ENCODE measurements at places on chromosomes 13 and 19.

DNA sequence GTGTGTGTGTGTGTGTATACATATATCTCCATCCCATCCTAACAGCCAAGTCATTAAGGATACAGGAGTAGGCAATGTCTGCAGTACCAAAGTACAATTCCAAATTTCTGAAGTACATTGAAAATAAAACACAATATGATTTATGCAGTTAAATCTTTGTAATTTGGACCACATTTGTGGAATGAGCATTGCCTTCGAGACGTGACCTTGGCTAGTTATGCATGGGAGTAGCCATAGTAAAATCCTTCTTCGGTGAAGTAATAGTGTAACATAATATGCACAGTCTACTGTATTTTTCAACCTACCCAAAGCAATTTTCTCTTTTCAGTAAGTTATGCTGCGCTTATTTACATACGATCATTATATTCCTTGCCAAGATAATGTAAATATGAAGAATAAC lies 665.7 kb upstream of the GPC6 start:
- no peaks in the 10 kb centered on the region for H3K27me3 ChIP-seq
- no peaks in the 10 kb centered on the region for H3K36me3 ChIP-seq
- H3K4me3 ChIP-seq: no peak overlapping the region
- no peak overlapping the region for H3K27ac ChIP-seq
- no peak for DNase-seq

GRCh38 chr19:47661611-47662010 lies 51.6 kb upstream of the EHD2 start:
- no peak for DNase-seq
- no peaks in the 10 kb centered on the region for H3K27me3 ChIP-seq
- peaks cover 9% of the 10 kb centered on the region for H3K36me3 ChIP-seq
- H3K4me3 ChIP-seq: no peak overlapping the region
- peak overlapping the region; percentile 73 for H3K27ac ChIP-seq

GRCh38 chr13:97255515-97256021 lies 33.4 kb downstream of the MBNL2 start:
- peaks cover 30% of the 10 kb centered on the region for H3K4me1 ChIP-seq
- DNase-seq: no peak
- H3K36me3 ChIP-seq: peaks cover 17% of the 10 kb centered on the region
- no peak overlapping the region for H3K27ac ChIP-seq

DNA sequence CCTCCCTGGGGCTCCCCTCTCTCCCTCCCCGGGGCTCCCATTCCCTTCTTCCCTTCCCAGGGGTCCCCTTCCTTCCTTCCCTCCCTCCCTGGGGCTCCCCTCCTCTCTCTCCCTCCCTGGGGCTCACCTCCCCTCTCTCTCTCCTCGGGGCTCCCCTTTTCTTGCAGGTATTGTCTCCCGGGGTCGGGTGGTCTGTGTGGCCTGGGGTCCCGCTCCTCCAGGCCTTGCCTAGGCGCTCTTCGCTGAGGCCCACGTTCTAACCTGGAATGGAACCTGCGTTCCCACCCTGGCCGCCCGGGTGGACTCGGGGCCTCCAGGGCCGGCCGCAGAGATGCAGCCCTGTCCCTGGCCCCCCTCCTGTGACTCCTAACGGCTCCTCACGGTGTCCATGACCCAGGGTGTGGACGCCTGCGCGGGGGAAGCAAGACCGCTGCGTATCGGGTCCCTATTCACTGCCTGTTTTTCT lies 940 bp upstream of the DCUN1D2 start:
- peak overlapping the region; percentile 78 for H3K4me3 ChIP-seq
- peak overlapping the region; percentile 84 for H3K27ac ChIP-seq
- H3K4me1 ChIP-seq: peaks cover 47% of the 10 kb centered on the region
- peak; percentile 25 for DNase-seq

DNA sequence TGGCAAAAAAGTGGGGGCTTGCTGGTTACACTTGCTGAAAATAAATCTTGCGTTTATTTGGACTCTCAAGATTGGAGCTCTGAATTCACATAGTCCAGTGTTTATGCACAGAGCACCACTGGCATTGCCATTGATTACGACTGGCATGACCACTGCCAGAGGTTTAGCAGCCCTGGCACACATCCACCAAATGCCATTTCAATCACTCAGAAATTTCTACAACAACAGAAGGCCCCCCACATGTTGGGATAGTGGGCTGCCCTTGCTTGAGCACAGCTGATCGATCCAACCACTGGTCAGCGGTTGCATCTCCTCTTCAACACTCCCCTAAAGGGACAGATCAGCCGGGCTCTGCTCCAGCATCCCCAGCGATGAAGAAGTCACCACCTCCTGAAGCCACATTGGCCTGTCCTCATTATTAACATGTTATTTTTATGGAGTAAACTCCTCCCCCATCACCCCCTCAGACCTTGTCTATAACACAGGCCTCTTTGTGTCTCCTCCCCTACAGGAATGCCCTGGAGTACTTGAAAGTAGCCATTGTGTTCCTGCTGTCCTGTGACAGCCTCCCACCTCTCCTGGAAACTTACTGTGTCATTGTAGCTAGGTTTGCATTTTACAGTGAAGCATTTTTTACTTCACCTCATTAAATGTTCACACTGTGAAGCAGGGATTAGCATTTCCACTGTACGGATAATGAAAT lies 51.3 kb downstream of the CDADC1 start:
- peak overlapping the region; percentile 10 for H3K27ac ChIP-seq
- H3K4me1 ChIP-seq: peaks cover 14% of the 10 kb centered on the region
- no peaks in the 10 kb centered on the region for H3K36me3 ChIP-seq
- DNase-seq: no peak

- H3K36me3 ChIP-seq: no peaks in the 10 kb centered on the region
- peaks cover under 1% of the 10 kb centered on the region for H3K27me3 ChIP-seq
- peaks cover 5% of the 10 kb centered on the region for H3K4me1 ChIP-seq
- DNase-seq: no peak
Observed at GRCh38 chr19:35220315-35220921, 8.1 kb downstream of the FAM187B start.

DNA sequence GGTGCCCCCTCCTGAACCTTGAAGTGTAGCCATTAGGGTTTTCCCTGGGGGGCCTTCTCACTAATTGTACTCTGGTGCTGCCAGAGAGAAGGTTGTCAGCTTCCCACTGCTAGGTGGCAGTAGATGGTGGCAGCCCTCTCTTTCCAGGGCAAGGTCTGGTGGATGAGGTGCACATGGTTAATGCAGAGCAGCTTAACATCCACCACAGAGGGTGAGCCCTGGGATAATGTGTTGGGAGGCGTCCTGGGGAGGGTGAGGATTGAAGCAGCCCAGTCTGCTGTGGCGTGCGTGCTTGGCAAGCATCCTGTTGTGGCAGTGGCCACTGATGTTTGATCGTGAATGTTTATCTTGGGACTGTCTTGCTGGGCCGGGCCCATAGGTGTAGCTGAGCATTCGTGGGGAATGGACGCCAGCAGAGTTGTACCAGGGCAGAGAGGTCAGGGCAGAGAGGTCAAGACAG lies 5.8 kb downstream of the EGLN2 start:
- no peak overlapping the region for H3K4me3 ChIP-seq
- H3K36me3 ChIP-seq: peaks cover 14% of the 10 kb centered on the region
- DNase-seq: no peak
- no peaks in the 10 kb centered on the region for H3K27me3 ChIP-seq
- H3K27ac ChIP-seq: peak overlapping the region; percentile 37

GRCh38 chr13:84553227-84553626 lies 671.0 kb upstream of the SLITRK1 start:
- H3K4me1 ChIP-seq: no peaks in the 10 kb centered on the region
- no peak overlapping the region for H3K4me3 ChIP-seq
- H3K27ac ChIP-seq: no peak overlapping the region
- no peaks in the 10 kb centered on the region for H3K36me3 ChIP-seq
- H3K27me3 ChIP-seq: no peaks in the 10 kb centered on the region

DNA sequence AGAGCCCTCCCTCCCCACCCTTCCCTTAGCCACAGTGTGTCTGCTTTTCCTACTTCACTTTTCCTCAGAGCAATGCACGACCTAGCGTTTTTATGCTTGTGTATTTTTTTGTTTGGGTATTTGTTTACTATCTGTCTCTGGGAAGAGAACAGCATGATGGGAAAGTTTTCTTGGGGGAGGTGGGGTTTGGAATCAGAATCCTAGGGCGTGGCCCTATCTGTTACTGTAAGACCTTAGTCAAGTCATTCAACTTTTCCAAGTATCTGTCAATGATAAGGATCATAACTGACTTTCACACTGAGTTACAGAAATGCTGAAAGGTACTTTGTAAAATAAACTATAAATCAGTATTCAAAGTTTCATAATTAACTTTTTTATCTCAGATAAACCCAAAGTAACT lies 146.3 kb upstream of the WASF3 start:
- no peak overlapping the region for H3K27ac ChIP-seq
- H3K4me1 ChIP-seq: no peaks in the 10 kb centered on the region
- H3K4me3 ChIP-seq: no peak overlapping the region
- no peak for DNase-seq
- peaks cover 8% of the 10 kb centered on the region for H3K36me3 ChIP-seq
- no peaks in the 10 kb centered on the region for H3K27me3 ChIP-seq

GRCh38 chr19:36128392-36128736 lies 11.5 kb upstream of the CAPNS1 start:
- H3K36me3 ChIP-seq: peaks cover 5% of the 10 kb centered on the region
- H3K4me3 ChIP-seq: peak overlapping the region; percentile 79
- no peak for DNase-seq
- H3K27ac ChIP-seq: peak overlapping the region; percentile 97
- no peaks in the 10 kb centered on the region for H3K27me3 ChIP-seq

DNA sequence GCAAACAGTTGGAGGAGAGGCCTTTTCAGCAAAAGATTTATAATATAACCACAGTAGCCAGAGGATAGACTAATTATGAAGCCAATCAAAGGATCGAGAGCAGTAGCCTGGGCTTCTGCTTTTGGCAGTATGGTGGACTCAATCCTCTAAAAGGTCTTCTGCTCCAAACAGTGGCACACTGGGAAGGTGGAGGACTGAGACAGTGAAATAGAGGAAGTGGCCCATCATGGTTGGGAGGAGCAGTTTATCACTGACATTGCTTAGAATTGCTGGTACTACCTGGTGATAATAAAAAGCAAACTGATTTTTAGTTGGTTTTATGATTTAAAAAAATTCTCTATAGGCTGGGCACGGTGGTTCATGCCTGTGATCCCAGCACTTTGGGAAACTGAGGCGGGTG lies 20.9 kb upstream of the PLAUR start:
- H3K27ac ChIP-seq: no peak overlapping the region
- peaks cover 18% of the 10 kb centered on the region for H3K27me3 ChIP-seq
- H3K36me3 ChIP-seq: no peaks in the 10 kb centered on the region
- H3K4me3 ChIP-seq: no peak overlapping the region

DNA sequence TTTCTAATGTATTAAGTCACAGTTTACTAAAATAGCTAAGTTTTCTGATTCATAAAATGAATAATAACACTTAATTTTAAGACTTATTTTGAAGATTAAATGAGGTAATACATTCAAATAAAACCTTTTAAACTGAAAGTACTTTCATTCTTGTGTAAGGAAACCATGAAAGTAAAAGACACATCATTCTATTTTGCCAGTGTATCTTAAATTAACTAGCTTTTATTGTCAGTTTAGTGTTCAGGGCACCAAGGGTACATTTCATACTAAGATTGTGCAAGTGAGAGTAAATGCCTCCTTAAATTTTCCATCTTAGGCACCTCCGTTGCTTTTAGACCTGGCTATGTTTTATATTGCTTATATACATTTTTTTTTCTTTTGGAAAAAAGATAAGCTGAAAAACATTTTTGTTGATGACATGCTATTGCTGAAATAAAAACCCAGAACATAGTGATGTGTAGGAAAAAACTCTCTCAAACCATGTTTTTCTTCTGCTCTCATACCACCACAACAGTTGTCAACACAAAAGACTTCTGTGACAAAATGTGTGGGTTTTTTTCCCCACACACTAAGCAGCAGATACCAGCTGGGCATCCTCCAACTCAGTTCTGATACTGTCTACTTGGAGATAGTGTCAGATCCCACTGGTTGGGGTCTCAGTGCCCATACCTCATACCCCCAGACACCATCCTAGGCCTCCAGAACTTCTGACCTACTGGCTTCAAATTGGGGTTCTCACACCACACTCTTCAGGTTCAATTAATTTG lies 30.7 kb upstream of the LPAR6 start:
- H3K4me3 ChIP-seq: no peak overlapping the region
- no peaks in the 10 kb centered on the region for H3K27me3 ChIP-seq
- H3K27ac ChIP-seq: no peak overlapping the region
- H3K4me1 ChIP-seq: no peaks in the 10 kb centered on the region

- peak overlapping the region; percentile 2 for H3K27ac ChIP-seq
- no peak for DNase-seq
- no peak overlapping the region for H3K4me3 ChIP-seq
- H3K36me3 ChIP-seq: no peaks in the 10 kb centered on the region
- H3K27me3 ChIP-seq: peaks cover 2% of the 10 kb centered on the region
- peaks cover 9% of the 10 kb centered on the region for H3K4me1 ChIP-seq
Observed at GRCh38 chr13:109274188-109274821, 512.1 kb downstream of the IRS2 start.

DNA sequence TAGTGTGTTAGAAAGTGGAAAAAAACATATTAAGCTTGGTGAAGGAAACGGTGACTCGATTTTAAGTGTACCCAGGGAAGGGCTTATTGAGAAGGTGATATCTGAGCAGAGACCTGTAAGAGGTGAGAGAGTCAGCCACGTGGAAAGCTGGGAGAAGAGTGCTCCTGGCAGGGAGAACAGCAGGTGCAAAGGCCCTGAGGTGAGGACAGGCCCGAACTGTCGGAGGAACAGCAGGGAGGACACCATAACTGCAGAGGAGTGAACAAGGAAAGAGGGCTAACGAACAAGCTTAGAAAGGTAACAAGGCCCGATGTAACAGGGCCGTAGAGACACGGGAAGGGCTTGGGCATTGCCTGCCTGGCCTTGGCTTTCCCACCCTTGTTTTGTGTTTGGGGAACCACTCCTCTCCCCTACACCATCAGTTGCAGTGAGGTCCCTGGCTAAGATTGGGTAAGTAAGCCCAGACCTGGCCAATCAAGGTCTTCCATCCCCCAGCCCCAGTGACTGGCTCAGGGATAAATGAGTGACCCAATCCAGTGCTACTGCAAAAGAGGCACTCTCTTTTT lies 7.3 kb downstream of the ATP4A start:
- no peak for DNase-seq
- peaks cover 69% of the 10 kb centered on the region for H3K27me3 ChIP-seq
- no peak overlapping the region for H3K4me3 ChIP-seq
- no peak overlapping the region for H3K27ac ChIP-seq

DNA sequence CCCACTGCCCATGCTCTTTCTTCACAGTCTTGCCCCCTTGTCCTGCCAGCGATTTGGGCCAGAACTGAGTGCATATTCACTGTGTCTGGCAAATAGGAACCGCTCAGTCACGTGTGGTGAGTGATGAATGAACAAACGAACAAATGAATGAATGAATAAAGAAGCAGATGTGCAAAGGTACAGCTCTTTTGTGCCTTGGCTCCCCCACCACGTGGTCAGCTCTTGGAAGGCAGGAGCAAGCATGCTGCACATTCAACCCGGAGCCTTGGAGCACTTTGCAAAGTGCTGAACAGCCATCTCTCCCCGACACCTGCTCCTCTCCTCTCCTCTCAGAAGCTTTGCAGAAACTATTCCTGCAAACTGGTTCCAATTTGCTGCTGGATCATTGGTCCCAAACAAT lies 52.4 kb downstream of the LATS2 start:
- no peak overlapping the region for H3K27ac ChIP-seq
- DNase-seq: no peak
- no peak overlapping the region for H3K4me3 ChIP-seq
- H3K4me1 ChIP-seq: peaks cover 10% of the 10 kb centered on the region
- H3K36me3 ChIP-seq: peaks cover 2% of the 10 kb centered on the region

Measured in progenitor cell of endocrine pancreas (in vitro differentiated cells).